ENCODE measurements at places on chromosomes 6 and 20.

DNA sequence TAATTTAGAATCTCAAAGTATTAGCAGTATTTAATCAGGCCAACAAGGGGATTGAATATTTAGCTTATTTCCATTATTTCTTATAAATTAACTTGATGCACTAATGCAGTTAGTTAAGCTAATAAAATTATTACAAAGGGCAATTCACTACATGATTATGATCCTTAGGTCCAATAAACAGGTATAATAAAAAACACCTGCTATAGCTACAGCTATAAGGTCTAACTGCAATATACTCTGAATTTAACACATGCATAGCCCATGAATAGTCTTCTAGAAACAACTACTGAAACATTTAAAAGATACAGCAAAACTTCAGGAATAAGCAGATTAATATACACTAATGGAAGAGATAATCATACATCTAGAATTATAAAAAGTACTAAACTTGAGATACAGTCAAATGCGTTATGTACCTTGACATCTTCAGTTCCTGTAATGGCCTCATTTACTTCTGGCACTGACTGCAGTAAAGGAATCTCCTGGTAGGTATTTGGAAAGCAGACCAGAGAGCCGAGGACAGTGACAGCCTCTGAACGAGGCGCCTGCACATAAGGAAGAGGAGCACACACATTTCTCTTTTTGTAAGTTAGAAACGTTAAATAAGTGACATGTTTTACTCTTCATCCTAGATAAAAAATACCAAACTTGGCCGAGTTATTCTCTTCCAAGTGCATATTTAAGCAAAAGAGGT is 168.5 kb downstream of the INSM1 start:
- no peak for DNase-seq

DNA sequence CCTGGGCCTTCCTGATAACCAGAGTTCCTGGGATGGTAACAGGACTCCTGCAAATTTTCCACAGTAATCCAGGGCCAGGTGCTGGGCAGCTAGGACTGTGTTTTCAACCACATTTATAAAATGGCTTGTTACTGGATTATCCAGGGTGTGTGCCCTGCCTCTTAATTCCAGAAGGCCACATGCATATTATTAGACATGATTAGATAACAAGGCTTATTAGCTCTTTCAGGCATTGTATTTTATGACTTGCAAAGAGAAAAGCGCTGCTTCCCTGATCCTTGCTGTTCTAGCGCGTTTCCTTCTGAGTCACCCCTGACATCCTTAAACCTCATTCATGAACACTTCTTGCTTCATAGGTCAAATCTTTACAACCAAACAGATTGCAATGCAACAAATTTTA is 208.6 kb downstream of the UST start:
- no peak for DNase-seq

DNA sequence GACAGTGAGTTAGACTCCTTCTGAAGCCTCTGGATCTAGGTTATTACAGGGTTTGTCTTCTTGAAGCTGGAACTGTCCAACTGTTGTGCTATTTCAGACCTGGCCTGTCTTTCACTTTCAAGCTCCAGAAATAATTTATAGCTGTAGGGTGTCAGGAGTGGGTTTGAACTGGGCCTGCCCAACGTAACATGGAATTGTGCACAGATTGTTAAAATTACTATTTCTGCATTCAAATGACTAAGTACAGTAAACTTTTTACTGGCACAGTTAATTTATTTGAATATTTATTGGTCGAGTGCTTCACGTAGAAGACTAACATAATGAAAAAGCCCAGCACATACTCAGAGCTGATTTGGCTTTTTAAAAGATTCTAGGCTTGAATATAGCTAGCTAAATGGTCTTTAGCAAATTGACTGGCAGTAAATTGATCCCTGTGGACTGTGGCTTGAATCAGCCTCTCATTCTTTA is 74.3 kb downstream of the ARID1B start:
- DNase-seq = no peak

GRCh38 chr6:15518057-15518456 is 144.8 kb downstream of the DTNBP1 start:
- DNase-seq = no peak

DNA sequence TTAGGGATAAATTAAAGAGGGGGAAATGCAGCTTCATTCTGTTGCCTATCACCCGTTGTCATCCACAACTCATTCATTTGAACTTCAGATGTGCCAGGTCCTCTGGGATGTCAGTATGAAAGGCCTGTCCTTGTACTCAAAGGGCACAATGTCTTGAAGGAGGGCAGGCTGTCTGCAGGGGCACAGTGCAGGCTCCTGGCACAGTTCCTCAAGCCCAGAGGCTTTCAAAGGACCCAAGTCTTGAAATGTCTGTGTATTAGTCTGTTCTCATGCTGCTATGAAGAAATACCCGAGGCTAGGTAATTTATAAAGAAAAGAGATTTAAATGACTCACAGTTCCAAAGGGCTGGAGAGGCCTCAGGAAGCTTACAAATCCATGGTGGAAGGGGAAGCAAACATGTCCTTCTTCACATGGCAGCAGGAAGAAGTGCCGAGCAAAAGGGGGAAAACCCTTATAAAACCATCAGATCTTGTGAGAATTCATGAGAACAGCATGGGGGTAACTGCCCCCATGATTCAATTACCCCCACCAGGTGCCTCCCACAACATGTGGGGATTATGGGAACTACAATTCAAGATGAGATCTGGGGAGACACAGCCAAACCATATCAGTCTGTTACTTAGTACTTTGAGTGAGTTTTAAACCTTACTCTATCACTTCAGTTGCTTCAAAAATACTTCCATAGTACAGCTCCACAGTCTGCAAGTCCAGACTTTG is 9.4 kb downstream of the SNX9 start:
- DNase-seq = peak; percentile 49

GRCh38 chr6:39577446-39578165 is 147.6 kb downstream of the KIF6 start:
- DNase-seq = no peak

Data from fibroblast of lung (primary cell).